Right hindlimb (tissue), 1 donor: ENCODE measurements at places on chromosomes 7 and 10.

DNA sequence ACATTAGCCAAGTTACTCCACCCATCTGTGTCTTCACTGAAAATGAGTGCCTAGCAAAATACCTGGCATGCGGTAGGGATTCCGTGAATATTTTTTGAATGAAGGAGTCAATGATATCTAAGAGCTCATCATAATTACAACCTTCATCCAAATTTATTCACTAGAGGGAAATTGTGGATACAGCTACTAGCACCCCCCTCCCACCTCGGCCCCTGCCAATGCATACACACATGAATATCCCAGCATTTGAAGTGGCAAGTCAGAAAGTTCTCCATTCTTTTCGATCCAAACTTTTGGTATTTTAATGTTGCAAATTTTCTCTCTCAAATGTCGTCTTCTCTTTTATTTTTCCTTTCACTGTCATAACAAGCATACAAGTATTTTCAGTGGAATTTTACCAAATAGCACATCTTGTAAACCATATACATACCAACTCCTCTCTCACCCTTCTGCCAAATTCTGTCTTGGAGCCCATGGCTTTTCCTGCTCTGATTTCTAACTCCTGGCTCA lies 164.3 kb downstream of the GRID1 start:
- no peak for DNase-seq

DNA sequence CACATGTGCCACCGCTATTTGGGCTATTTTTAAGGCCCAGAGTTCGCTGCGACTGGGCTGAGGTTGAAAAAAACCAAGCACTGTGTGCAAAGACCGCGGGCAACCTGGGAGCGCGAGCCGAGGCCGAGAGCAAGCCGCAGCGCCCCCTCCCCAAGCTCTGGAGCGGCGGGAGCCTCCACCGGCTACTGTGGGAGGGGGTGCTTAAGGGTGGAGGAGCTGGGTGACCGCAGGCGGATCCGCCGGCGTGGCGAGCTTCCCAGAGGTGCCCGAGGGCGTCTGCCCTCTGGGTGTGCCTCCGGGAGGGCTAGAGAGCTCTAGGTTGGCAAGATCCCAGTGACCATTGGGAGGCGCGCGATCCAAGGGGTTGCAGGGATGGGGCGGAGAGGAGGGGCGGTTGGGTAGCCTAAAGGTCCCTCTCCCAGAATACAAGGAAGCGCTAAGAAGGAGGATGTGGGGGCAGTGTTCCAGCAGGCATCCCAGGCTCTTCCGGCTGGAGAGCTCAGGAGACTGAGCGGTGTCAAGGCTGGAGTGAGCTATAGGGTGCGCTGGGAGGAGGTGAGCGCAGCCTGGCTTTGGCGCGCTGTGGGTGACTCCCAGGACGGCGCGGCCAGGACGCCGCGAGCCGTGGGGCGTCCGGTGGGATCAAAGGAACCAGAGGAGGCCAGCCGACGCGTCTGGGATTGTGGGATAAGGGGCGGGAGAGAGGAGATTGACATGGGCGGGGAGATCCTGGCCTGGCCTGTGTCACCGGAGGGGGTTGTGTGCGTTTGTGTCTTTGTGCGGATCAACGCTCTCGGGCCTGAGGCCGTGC lies 8.0 kb downstream of the DLX5 start:
- peak; percentile 73 for DNase-seq

- no peak for DNase-seq
These were observed 109.5 kb downstream of the DNAJB6 start for GRCh38 chr7:157446322-157446721.

DNA sequence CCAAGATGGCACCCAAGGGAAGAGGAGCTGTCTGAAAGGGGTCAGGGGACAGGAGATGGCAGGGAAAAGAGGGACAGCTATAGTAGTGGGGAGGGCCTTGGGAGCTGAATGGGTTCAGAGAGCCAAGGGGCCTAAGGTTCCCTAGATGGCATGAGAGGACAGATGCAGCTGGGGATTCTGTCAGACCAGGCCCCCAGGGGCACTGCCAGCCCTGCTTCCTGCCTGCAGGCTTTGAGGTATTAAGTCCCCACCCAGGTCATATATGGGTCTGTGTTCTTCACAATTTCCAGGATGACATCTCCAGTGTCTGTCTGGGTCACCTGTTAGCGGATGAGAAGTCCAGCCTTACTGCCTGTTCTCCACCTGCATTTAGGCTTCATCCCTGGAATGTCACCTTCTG lies 56.7 kb downstream of the NEURL1 start:
- no peak for DNase-seq
